Naive thymus-derived CD8-positive, alpha-beta T cell (primary cell): ENCODE measurements at places on chromosomes 11 and 22.

GRCh38 chr22:32265882-32266767 is 11.0 kb upstream of the SLC5A4 start:
- no peaks in the 10 kb centered on the region for H3K36me3 ChIP-seq
- DNase-seq: peak; percentile 60
- no peak overlapping the region for H3K4me3 ChIP-seq
- H3K27me3 ChIP-seq: peaks cover 5% of the 10 kb centered on the region

GRCh38 chr11:70490723-70491558 is 92.6 kb downstream of the CTTN start:
- no peaks in the 10 kb centered on the region for H3K4me1 ChIP-seq
- no peaks in the 10 kb centered on the region for H3K27me3 ChIP-seq
- DNase-seq: no peak
- H3K36me3 ChIP-seq: no peaks in the 10 kb centered on the region
- no peak overlapping the region for H3K27ac ChIP-seq
- no peak overlapping the region for H3K4me3 ChIP-seq

DNA sequence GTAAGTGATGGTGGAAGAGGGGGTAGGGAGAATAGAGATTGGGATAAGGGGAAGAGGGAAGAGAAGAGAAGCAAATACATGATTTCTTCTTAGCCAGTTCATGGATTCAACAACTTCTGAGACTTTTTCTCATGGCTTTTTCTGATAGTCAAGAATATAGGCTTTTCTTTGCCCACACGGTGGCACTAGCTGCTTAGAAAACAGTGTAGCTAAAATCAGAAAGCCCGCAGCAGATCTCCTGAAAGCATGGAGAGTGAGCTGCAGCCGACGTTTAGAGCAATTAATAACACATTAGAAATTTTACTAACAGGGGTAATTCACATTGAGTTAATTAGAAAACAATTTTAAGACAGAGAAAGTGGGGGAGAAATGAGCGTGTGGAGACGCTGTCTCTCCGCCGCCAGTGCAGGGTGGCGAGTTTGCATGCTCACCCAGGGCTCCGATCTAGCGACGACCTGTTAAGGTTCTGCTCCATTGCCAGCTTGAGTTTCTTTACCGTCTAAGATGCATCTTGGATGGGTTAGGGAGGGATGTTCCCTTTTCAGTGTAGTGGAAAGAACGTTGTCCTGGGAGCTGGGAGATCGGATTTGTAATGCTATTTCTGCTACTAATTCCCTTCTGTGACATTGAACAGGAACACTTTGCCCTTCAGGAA is 3.3 kb upstream of the RAG1 start:
- no peak overlapping the region for H3K27ac ChIP-seq
- H3K4me1 ChIP-seq: peaks cover 7% of the 10 kb centered on the region
- DNase-seq: peak; percentile 33

DNA sequence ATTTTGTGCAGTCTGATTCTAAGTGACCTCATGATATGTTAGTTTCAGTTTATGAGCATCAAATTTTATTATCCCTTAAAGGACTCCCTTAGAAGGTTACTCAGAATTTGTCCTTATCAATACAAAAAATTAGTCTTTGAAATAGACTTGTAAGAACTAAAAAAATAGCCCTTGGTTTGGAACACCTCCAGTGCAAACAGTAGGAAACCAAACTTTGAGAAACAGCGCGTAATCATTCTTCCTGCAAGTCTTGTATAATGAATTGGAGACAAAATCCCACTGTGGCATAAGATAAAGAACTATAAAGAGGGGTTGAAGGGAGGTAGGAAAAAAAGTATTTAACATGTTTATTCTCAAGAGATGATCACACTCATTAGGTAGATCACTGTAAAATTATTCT is 10.8 kb upstream of the MSANTD4 start:
- peaks cover 47% of the 10 kb centered on the region for H3K27me3 ChIP-seq
- H3K4me3 ChIP-seq: no peak overlapping the region
- no peaks in the 10 kb centered on the region for H3K4me1 ChIP-seq
- H3K27ac ChIP-seq: no peak overlapping the region
- H3K36me3 ChIP-seq: no peaks in the 10 kb centered on the region
- DNase-seq: no peak

- H3K27ac ChIP-seq: no peak overlapping the region
- no peaks in the 10 kb centered on the region for H3K4me1 ChIP-seq
- DNase-seq: no peak
- H3K27me3 ChIP-seq: no peaks in the 10 kb centered on the region
- H3K4me3 ChIP-seq: no peak overlapping the region
These were observed 1047.1 kb upstream of the CCDC90B start for GRCh38 chr11:84333221-84333620.

DNA sequence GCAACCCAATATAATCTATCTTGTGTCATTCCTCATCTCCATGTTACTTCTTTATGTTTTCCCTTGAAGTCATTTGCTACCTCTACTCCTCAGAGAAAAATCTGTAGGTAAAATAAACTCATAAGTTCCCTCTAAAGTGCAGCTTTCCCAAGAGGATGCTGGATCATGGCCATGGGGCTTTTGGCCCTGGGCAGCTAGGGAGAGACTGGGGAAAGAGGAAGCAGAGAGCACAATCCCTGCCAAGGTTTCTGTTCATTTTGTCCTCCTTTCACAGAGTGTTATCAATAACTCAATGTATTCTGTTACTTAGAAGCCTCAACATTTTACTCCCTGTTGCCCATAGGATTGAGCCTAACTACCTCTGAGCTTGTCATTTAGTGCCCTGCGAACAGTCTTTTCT is 9.0 kb downstream of the RNF121 start:
- H3K4me3 ChIP-seq: no peak overlapping the region
- no peak for DNase-seq
- H3K27me3 ChIP-seq: no peaks in the 10 kb centered on the region
- H3K36me3 ChIP-seq: peaks cover 5% of the 10 kb centered on the region
- peaks cover 19% of the 10 kb centered on the region for H3K4me1 ChIP-seq

- H3K27ac ChIP-seq: no peak overlapping the region
- H3K4me3 ChIP-seq: no peak overlapping the region
- no peaks in the 10 kb centered on the region for H3K36me3 ChIP-seq
- H3K4me1 ChIP-seq: no peaks in the 10 kb centered on the region
These were observed 24.2 kb downstream of the KREMEN1 start for GRCh38 chr22:29096736-29097669.
